ENCODE measurements at places on chromosomes 7 and 10. TPM values are rescaled to one million over a fixed set of nuclear protein-coding genes. Genes with fewer than 3 reads are reported as not detected.

- DNase-seq, result no peak
Measured at GRCh38 chr10:5545778-5546710, 21.3 kb downstream of the CALML3 start.

GRCh38 chr7:3274131-3274530 is 26.9 kb upstream of the SDK1 start:
- DNase-seq, result no peak

DNA sequence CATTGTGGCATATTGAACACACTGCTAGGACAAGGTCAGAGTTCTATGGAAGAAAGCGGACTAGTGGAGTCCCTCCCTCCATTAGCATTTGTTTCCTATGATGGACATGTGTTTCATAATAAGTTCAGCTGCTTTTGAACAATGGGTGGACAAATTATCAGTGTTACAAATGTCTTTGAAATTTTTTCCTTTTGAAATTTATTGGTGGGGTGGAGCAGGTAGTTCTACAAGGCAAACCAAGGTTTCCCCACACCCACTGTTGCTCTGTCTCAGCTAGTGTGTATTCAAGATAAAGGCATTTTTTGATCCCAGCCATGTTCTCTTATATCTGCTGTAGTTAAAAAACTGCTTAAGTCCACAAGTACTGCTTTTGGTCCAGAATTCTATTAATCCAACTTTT is 79.9 kb downstream of the MALSU1 start:
- DNase-seq, result no peak

DNA sequence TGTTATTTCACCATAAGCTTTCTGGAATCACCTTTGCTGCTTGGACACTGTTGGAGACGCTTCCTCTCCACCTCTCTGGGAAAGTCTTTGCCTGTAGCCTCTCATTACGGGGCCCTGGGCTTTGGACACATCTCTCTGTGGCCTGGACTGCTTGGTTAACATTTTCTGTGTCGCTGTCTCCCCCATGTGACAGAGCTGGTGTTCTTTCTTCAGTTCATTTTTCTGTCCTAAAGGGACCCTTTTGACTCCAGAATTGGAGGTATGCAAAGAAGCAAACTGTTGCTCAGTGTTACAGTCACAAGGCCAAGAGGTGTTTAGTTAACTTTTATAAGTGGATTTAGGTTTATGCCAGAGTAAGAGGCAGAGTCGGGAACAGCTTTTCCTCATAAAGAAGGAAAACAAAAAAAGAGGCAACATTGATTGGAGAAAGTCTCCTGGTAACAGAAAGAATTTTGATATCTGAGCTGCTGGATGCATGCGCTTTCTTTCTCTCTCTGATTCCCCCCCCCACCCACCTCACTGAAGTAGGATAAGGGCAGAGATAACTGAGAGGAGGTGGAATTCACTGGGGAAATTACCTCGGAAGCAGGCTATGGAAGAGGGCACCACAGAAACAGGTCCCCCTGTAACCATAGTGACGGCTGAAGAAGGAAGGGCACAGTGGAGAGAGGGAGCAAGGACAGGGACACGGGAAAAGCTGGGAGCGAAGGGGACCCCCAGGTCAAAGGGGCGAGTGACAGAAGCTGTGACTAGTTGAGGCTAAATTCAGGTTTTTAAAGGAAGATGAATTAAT is 57.8 kb downstream of the LGI1 start:
- no peak for DNase-seq

GRCh38 chr10:105252911-105253310 is 611.8 kb downstream of the SORCS3 start:
- DNase-seq, result no peak

- no peak for DNase-seq
Measured at GRCh38 chr7:99390941-99391602, 16.5 kb downstream of the ARPC1B start.

GRCh38 chr10:3750854-3751253 is 34.2 kb downstream of the KLF6 start:
- no peak for DNase-seq

GRCh38 chr10:80421707-80422536 is 13.6 kb downstream of the PRXL2A start:
- DNase-seq, result peak; percentile 31

DNA sequence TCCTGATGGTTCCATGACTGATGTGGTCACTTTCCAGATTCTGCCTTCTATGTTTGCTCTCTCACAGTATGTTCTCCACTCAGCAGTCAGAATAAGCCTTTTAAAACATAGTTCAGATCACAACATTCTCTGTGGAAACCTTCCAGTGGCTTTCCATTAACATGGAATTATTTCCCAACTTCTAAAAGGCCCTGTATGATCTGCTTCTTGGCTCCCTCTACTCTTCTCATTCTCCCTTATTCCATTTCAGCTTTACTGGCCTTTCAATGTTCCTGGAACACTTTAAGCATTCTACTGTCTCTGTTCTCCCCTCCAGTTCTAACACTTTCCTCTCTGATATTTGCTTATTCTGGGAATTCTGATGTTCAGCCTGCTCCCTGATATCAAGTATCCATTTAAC is 325.6 kb downstream of the THSD7A start:
- DNase-seq, result no peak

DNA sequence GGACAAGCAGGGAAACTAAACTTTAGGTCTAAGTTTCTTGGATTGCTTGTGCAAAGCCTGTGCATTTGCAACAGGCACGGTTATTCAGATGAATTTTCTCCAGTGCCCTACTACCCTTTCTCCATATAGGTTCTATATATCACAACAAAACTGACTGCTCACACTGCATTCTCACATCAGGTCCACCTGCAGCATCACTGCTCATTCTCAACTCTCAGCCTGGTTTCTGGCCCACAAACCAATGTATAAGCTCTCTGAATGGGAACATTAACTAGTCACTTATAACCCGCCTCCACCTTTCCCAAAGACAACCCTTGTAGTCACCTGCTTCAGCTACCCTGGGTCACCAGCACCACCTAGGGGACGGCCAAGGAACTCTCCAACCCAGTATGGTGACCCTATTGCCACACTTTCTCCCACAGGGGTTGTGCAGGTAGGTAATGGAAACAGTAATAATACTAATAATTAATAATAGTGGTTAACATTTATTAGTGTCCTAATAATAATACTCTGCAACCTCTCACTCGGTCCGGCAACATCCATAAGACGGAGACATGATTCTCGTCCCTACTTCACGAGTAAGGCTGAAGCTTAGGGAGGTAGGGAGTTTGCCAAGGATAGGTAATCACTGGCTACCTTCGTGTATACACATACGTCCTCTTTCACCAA is 97.3 kb downstream of the CLEC2L start:
- no peak for DNase-seq

DNA sequence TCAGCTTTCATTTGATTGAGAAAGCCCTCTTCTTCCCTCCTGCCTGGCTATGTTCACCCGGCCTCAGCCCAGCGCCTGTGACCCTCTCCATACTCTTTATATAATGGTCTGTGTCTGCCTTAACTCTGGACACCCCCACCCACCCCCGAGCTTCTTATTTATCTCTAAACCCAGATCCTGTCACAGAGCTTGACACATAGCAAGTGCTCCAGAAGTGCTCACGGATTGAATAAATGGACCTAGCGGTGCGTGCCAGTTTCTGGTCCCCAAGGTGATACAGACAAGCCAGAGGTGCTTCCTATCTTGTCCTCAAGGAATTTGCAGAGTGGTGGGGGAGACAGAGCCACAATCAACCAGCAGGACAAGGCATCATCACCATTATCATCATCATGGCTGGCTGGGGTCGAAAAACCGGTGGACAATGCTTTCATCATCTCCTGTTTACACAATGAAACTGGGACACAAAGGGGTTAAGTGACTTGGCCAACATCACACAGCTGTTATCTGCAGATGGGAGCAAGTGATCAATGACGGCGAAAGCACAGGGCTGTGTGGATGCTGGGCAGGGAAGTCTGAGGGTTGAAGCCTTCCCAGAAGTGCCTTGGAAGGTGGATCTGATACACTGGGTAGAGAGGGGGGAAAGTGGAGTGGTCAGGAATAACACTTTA is 2.2 kb upstream of the LOXL4 start:
- DNase-seq, result no peak

GRCh38 chr7:7438851-7439250 is 96.8 kb downstream of the COL28A1 start:
- no peak for DNase-seq

GRCh38 chr10:98423691-98424120 is 8.7 kb upstream of the PYROXD2 start:
- DNase-seq, result no peak

DNA sequence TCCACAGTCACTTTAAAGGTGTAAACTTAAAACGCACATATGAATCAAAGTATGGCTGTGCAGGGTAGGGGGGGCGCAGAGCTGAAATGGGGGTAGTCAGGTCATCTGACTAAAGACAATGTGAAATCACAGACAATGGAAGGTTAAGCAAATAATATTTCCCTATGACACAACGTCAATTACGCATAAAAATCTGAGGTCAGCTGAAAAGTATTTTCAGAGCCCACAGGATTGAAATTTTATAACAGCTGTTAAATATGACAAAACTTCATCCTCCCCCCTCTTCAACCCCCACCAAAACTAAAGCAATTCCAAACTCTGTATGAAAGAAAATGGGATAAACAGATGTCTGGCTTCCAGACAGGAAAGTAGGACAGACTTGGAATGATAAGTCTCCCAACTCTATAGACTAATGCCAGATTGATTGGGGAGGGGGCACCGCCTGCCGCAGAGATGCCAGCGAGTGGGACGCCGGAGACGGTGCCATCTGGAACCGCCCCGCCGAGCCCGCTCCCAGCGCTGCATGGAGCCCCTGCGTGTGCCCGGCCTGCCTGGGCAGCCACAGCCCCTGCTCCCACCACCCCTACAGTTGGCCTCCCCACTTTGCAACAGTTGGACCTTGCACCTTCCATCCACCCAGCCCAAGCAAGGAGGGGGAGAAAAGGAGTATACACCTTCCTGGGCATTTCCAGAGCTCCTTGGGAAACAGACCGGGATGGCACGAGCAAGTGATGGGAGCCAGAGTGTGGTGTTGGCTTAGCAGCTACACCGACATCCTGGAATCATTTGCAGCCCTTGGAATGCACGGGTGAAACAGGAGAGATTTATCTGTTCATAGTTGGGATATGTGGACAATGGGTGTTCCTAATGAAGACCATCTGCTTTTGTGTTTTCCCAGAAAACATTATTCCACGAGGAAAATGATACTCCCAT is 10.7 kb downstream of the EBF3 start:
- DNase-seq, result no peak

- peak; percentile 90 for DNase-seq
Measured at GRCh38 chr10:95832216-95833041, 75.3 kb upstream of the CC2D2B start.

GRCh38 chr7:100673942-100674410 is 436 bp downstream of the GNB2 start:
- DNase-seq, result peak; percentile 53

DNA sequence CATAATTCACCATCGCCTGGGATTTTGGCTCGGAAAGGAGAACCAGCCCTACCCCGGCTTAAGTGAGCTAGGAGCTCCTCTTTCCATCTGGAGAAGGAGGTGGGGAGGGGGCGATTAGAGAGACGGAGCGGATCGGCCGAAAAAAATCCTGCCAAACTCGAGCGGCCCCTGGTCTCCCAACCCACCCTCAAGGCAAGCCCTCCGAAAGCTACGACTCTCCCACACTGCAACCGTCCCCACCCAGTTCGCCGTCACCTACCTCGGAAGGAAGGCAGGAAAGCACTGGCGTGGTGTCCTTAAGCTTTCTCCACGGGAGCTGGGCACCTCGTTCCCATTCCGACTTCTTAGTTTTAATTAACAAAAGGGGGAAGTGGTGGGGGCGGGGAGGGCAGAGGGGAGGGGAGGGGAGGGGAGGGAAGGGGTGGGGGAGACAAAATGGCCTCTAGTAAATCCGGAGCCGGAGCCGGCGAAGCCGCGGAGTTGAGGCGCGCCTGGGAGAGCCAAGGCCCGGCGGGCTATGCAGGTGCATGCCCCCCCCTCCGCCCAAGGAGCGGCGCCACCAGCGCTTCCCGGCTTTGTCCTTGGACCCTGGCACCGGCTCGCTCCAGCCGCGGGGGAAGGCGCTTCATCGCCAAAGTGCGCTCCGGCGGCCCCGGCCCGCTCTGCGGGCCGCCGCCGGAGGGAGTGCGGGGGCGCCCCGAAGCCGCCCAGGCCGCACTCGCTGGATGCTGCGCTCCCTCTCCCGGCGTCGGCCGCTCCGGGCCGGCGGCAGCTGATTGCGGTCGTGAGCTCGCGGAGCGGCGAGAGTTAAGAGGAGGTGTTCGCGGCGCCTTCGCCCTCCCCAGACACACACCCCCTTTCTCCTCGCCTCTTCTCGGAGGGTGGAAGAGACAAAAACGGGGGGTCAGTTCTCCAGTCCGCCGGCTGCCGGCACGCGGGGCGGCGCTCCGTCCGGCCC is at the start of gene LRRC4:
TSS of gene LRRC4 (minus strand) at position 784 of the 958 bp plus-strand sequence. CDS start 797 bp downstream, outside the sequence.
- peak; percentile 11 for DNase-seq

DNA sequence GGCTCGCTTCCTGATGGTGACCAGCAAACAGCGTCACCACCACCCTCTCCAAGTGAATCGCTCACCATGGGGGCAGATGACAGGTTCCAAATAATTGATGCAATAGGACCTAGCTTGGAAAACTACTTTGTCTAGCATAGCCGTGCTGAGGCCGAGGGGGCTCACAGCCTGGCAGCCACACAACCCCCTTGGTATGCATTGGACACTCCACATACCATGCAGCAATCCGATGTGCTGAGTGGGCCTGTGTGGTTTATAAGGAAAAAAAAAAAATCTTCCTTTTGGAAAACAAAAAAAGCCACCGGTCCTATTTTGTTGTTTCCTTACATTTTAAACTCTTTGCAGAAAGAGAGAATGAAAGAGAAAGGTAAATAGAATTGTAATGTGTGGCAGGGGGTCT is 15.1 kb downstream of the GATA3 start:
- DNase-seq, result no peak

- DNase-seq, result peak; percentile 74
Measured at GRCh38 chr10:132422903-132423825, 26.2 kb downstream of the PWWP2B start.

DNA sequence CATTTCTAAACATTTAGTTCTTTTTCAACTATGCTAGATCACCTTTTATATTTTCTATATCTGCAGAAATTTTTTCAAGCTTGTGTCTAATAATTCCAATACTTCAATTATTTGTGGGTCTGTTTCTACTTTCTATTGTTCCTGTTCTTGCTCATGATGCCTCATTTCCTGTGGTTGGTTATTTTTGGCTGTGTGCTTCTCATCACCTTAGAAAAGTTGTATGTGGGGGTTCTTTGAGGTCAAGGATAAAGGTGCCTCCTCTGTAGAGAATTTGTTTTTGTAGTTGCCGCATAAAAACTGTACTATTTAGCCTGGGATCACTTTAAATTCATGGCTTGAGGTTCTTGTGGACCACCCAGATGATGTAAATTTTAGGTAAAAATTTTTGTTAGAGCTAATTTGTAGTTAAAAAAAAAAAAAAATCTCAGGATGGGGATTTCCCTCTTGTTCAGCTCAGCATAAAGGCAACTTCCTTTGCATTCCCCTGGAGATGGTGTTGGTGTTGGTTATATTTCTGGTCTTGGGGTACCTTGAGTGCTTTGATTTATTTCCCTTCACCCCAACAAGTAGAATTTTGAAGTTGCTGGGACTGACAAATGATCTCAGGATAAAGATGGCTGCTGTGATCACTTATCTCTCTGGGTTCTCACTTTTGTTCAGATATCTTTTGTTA is 27.0 kb upstream of the JAZF1 start:
- peak; percentile 64 for DNase-seq

GRCh38 chr10:91220194-91220953 is at the start of gene PCGF5:
PCGF5 (plus strand) TSS chr10:91220663; CDS start chr10:91222872, 2,209 bp downstream.
- DNase-seq, result peak; percentile 94

- DNase-seq, result no peak
Measured at GRCh38 chr7:111677848-111678247, 115.6 kb upstream of the IMMP2L start.

Gene PLEKHA8
- polyA plus RNA-seq, result 1.7 TPM

Gene PODXL
- polyA plus RNA-seq, result 0.84 TPM

Gene CHST15
- polyA plus RNA-seq, result 14.6 TPM

Gene TPST1
- 26.2 TPM for polyA plus RNA-seq

Gene TMEM236
- polyA plus RNA-seq, result not detected
